ENCODE measurements at places on chromosomes 1 and 21. TPM values are rescaled to one million over a fixed set of nuclear protein-coding genes. Genes with fewer than 3 reads are reported as not detected.

The CD53 gene
- not detected for total RNA-seq

The DIRAS3 gene
- not detected for total RNA-seq

The PDPN gene
- total RNA-seq, result 3.8 TPM

The OMA1 gene
- 35.0 TPM for total RNA-seq

The C1orf226 gene
- total RNA-seq, result 0.24 TPM

The C1orf115 gene
- total RNA-seq, result 3.1 TPM

The GJA5 gene
- 0.24 TPM for total RNA-seq

The ARHGEF19 gene
- 5.1 TPM for total RNA-seq

The LRRC47 gene
- total RNA-seq, result 52.8 TPM

The RRP1 gene
- total RNA-seq, result 51.1 TPM

The DMBX1 gene
- not detected for total RNA-seq

The MPL gene
- total RNA-seq, result not detected

The OXCT2 gene
- 0.72 TPM for total RNA-seq

All from tracheal epithelial cell (primary cell).